ENCODE measurements at places on chromosomes 7 and 10.

- peak; percentile 15 for DNase-seq
Measured at GRCh38 chr10:46550795-46551700, 5.4 kb downstream of the GPRIN2 start.

DNA sequence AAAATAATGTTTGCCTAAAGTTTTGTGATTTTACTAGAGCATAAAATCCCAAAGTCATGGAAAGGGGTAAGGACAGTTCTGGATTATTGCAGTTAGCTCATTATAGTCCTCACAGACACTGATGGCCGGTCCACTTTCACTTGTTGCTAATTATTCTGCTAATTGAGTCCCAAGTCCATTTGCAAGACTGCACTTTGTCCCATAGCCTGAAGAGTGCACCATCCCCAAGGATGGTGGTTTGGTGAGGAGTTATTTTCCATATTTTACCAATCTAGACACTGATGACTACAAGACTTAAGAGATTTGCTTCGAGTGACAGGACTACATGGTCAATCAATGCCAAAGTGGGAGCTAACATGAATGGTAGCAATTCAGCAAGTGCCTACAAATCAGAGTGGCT, 181.8 kb upstream of the CACNA2D1 start:
- no peak for DNase-seq

GRCh38 chr7:32036557-32036956, 33.6 kb downstream of the PDE1C start:
- no peak for DNase-seq

- DNase-seq = no peak
Measured at GRCh38 chr7:100432053-100432452, 2.4 kb downstream of the MEPCE start.

- no peak for DNase-seq
Measured at GRCh38 chr7:101420436-101420835, 57.8 kb downstream of the COL26A1 start.

- no peak for DNase-seq
Measured at GRCh38 chr10:132735341-132735775, 50.6 kb downstream of the NKX6-2 start.

GRCh38 chr10:102504179-102504975, 605 bp downstream of the SUFU start:
- DNase-seq = peak; percentile 33

DNA sequence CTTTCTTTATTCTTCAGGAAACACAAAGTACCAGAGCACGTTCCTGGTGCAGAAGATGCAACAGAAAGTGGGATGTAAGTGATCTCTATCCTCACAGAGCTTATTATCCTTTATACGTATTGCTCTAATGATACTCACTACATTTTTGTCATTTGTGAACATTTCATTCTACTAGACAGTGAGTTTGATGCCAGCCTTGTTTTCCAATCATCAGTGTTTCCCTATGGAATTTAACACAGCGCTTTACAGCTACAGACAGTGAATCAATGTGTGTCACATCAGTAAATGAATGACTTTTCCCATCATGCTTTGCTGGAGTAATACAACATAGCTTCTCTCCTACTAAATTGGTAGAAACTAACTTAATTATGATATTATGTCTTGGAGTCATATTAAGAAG, 175.5 kb downstream of the SDHAF3 start:
- no peak for DNase-seq

DNA sequence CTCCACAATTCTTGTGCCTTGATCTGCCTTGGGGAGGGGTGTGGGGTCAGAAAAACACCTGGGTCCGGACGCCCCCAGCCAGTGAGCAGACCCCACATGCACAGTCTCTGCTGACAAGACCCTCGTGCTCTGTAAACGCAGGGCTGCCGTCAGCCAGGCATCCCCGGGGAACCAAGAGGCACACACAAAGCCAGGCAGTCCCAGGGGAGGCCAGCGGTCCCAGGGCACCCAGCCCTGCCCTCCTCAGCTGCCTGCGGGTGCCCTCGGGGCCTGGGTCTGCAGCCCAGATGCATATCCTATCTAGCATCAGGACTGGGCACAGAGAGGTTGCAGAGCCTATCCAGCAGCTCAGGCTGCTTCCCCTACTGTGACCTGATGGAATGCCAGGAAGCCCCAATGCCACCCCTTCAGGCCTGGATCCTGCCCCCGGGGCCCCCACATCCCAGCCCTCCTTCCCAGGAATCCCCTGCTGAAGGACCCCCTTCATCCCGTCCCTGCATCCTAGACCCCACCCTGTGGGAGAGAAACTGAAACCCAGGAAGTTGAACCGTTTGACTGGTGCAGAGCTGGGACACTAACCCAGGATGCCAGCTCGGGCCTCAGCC, 92.4 kb downstream of the MICALL2 start:
- DNase-seq = no peak

DNA sequence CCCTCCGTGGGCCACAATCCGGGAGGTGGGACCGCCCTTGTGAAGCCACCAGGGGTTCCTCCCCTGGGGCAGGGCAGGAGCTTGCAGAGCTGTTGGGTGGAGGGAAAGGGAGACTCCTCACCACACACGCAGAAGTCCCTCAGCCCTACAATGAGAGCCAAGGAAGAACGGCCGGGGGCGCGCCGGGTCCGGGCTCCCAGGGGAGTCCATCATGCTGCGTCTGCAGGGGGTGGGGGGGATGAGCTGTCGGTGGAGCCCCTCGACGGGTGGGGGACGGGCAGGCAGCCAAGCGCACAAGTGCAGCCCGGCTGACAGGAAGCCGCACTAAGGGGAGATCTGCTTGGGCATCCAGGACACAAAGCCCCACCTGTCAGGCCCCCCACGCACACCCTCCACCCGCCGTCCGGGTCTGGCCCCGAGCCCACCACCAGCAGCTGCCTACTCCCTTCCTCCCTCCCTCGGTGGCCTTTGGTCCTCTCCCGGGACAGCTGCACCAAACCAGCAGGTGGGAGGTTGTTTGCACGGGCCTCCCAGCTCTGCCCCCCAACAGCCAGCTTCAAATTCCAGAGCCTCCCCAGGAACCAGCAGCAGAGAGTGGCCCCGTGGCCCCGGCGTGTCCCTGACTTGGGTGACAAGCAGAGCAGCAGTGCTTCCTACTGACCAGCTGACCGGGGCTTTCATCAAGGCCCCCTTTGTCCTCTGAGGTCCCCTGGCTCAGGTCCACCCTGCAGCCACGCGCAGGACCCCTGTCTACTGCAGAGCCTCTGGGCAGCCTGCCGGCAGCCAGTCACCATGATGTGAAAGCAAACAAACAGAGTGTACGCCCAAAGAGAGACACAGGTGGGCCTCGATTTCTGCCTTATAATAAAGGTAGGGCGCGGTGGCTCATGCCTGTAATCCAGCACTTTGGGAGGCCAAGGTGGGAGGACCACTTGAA, 50.3 kb downstream of the HIP1 start:
- DNase-seq = no peak

GRCh38 chr10:133253361-133253955, 15.8 kb downstream of the VENTX start:
- no peak for DNase-seq

DNA sequence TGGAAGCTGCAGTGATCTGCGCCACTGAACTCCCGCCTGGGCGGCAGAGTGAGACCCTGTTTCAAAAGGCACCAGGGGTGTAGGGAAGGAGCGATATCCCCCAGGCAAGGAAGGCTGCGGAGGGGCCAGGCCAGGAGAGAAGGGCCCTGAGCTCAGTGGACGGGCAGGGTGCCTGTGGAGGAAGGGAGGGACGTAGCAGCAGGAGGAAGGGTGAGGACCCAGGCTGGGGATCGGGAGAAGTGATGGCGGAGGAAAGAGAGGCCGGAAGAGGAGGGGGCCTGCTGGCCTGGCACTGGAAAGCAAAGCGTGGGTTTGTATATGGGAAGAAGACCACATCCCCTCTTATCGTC, 45.6 kb downstream of the ALOX5 start:
- DNase-seq = no peak

- DNase-seq = no peak
Measured at GRCh38 chr7:152856351-152856750, 96.8 kb downstream of the ACTR3B start.

DNA sequence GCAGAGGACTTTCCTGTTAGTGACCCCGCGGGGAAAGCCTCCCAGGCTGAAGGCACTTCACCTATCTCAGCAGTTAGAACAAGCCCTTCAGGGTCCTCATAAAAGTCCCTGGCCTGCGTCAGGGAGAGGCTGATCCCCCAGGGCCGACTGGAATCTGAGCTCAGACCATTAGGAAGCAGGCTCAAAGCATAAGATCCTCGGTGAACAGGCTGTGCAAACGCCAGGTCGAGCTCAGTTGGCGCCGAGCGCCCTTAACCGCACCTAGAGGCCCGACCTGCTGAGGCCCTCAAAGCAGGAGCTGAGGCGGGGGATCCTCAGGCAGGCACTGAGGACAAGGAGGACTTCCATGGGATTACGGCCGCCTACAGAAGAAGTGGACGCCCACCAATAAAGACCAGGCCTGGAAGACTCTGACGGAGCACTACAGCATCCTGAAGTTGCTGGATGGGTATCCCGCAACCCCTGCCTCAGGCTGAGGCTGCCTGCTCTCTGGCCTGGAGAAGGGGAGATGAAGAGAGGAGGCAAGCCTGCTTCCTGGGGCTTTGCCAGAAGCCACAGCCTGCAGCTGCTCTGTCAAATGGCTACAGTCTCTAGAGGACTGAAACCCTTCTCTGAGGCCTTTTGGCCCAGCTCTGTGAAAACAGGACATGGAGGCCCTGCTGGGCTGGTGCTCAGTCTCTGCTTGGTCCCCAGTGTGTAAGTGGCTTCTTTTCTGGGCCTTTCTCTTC, 29.9 kb downstream of the LIPJ start:
- DNase-seq = no peak

GRCh38 chr10:98331885-98332284, 63.9 kb upstream of the LOXL4 start:
- peak; percentile 38 for DNase-seq

DNA sequence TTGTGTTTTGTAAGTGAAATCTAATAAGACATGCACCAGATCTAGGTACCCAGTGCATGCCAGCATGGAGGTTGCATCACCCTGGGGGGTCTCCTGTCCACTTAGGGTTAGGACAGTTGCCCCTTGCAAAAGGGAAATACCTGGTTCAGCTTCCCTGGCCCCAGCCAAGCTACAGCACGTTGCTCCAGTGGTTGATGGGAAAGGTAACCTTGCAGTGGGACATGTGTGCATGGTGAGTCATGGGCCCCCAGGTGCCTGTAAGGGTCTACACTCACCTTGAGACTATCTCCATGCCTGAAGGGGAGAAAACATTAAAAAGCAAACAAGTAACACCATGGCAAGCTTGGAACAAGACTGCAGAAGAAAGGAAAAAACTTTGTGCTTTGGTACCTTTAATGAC, 143.9 kb downstream of the LSM5 start:
- DNase-seq = no peak

DNA sequence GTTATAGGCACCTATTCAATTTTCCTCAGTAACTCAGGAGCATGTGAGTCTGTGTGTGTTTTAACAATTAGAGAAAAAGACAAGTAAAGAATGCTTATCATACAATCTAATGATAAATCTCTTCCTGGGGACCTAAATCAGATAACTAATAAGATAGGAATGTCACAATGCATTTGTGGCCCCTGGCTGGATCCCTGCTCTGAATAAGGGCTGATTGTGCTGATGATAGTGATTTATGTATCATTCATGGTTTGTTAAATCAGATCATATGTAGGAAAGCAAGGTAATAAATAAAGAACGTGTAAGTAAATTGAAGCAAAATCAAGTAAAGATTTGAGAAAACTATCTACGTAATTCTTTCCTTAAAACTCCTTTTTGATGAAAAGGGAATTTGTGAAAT, 145.9 kb downstream of the C7orf25 start:
- DNase-seq = no peak

DNA sequence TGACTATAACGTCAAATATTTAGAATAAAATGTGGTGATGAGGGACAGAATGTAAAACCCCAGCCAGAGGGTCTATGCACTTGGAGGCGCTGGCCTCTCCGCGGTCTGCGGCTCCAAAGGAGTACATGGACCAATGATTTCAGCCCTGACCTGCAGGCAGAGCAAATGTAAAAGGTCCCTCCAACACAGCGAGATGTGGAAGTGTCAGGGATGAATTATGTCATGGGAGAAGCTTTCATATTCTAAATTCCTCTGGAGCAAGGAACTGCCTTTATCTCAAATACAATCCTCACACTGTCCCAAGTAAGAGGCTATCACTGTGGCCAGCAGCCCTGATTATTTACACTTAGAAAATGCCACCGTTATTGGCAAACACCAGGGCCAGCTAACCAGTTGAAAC, 139.4 kb downstream of the GFRA1 start:
- no peak for DNase-seq

GRCh38 chr10:13161857-13162271, 506 bp downstream of the MCM10 start:
- DNase-seq = peak; percentile 39

DNA sequence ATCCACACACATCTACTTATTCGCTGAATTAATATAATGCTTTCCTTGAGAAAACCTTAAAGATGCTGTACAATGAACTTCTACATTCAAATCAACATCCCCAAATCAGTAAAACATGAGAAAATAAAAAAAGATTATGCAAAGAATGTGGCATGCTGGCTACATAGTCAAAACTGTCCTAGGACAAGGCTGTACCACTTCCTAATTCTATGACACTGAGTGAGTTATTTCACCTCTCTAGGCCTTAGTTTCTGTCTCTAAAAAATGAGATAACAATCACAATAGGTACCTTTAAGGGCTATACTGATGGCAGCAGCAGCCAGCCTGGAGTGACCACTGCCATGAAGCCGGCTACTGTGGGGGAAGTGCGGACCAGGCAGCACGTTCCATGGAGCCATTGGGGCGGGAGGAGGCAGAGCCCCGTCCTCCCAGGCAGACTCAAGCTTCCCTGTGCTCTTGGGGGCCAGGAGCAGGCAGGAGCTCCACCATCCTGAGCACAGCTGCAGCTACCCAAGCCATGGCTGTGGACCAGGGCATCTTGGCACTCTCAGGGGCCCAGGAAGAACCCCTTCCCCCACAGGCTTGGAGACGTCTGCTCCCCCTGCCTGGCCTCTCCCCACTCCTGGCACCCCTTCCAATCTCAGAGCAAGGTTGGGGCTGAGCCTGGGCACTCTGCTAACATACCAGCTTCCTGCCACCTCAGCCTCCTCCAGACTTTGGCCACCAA, 110.2 kb downstream of the ELAPOR2 start:
- no peak for DNase-seq

GRCh38 chr10:63744060-63744941, 223.1 kb downstream of the REEP3 start:
- DNase-seq = no peak

- DNase-seq = no peak
Measured at GRCh38 chr7:19133886-19134285, 11.3 kb downstream of the FERD3L start.

- DNase-seq = no peak
Measured at GRCh38 chr10:85788570-85788969, 578.0 kb downstream of the GRID1 start.
